ENCODE measurements at places on chromosomes 5 and 9.
A peak's percentile ranks its signal among the peaks of the same experiment; 100 is the strongest.

DNA sequence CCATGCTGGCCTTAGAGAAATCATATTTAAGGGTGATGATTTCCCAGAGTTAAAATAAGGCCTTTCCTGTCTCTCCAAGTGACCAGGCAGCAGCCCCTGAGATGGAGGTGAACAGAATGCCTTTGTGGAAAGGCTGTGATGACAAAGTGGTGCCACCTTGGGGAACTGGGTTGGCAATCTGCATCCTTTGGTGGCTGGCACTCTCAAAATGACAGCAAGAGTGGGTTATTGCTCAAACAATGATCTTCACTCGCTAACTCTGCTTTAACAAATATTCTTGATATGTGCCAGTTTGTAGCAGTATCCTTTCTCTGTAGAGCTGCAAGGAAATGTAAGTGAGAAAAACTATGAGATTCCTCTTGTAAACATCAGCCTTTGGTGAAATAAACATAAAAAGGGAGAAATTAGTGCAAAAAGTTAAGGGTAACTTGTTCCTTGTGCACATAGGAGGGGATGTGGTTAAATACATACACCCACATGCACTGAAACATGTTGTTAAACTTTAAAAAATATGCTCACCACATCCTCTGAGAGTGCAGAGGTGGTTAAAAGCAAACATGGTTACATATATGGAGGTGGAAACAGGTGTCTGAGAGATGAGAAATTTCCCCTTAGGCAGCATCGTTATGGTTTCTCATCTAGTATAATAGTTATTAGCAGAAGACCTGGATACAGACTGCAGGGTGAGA, 373.4 kb upstream of the CTNND2 start:
- H3K27ac ChIP-seq: no peak overlapping the region
- no peaks in the 10 kb centered on the region for H3K4me1 ChIP-seq
- no peaks in the 10 kb centered on the region for H3K27me3 ChIP-seq
- DNase-seq: no peak
- H3K4me3 ChIP-seq: no peak overlapping the region

DNA sequence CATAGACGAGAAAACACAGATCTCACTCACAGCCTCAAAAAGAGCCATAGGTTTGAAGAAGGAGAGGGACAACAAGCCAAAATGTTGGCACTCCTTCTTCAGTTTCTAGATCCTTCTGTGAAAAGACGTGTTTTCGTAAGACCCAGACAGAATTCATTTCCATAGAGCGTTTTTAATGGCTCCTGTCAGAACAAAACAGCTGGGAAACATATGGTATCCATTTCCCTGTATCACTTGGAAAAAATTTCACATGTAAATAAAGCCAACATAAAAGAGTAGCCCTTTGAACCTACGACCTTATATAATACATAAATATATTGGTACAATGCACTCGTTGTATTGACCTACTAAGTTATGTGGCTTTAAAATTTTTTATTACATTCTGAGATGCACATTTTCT, 108.1 kb downstream of the SNCAIP start:
- H3K4me1 ChIP-seq: no peaks in the 10 kb centered on the region
- no peak for DNase-seq
- H3K36me3 ChIP-seq: no peaks in the 10 kb centered on the region
- no peak overlapping the region for H3K27ac ChIP-seq

DNA sequence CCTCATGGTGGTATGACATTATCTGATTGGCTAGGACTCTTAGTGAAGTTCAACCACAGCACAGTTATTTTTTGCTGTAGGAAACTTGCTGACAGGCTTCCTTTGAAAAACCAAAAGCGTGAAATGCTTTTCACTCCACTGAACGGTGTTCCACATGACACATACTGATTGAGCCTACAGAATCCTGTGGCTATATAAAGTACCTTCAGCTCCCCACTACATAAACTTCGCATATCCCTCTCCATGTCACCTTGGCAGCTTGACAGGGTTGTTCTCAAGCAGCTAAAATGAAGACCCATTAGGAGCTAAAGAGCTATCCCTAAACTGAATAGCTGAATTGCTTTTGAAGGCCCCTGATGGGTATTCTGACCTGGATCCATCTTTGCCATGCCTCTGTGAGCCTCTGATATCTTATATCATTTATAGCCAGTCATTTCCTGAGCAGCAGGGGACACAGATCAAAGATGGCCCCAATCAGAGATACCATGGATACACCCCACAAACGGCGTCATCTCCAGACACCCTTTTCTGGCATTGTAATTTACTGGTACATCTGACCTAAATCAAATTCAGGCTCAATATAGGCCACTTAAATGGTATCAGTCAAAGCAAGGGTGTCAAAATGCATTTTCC, 91.5 kb downstream of the APBA1 start:
- no peak for DNase-seq
- no peak overlapping the region for H3K27ac ChIP-seq
- no peak overlapping the region for H3K4me3 ChIP-seq
- H3K36me3 ChIP-seq: no peaks in the 10 kb centered on the region
- H3K27me3 ChIP-seq: peaks cover 4% of the 10 kb centered on the region
- peaks cover 9% of the 10 kb centered on the region for H3K4me1 ChIP-seq

DNA sequence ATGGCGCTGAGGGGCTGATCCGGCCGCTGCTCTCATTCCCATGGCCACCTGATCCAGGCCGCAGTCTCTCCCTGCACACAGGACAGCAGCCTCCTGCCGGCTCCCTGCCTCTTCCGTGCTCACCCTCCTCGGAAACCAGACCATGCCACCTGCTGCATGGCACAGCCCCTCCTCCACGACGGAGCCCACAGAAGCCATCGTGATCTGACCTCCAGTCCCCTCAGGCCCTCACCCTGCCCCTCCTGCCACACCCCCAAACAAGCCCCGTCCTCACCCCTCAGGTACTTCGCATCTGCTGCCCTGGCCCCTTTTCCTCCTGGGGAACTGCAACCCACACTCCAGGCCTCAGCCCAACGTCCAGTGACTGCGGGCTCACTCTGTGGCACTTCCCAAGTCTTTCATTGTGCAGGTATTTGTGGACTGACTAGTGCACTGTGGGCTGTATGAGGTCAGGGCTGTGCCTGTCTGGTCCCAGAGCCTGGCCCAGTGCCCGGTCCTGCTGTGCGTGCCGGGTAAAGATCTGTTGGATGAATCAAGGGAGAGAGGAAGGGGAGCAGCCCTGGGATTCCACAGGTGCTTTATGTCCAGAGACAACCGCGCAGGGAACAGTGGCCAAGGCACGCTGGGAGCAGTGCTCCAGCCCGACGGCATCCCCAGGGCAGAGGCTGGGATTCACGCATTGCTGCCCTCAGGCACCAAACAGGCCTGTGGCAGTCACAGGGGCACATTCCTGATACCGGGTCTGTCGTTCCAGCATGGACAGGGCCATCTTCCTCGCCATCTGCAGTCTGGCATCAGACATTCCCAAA, 86.1 kb downstream of the ADAMTS2 start:
- H3K4me1 ChIP-seq: no peaks in the 10 kb centered on the region
- H3K36me3 ChIP-seq: no peaks in the 10 kb centered on the region
- no peak overlapping the region for H3K27ac ChIP-seq
- H3K27me3 ChIP-seq: peaks cover 16% of the 10 kb centered on the region
- DNase-seq: no peak

DNA sequence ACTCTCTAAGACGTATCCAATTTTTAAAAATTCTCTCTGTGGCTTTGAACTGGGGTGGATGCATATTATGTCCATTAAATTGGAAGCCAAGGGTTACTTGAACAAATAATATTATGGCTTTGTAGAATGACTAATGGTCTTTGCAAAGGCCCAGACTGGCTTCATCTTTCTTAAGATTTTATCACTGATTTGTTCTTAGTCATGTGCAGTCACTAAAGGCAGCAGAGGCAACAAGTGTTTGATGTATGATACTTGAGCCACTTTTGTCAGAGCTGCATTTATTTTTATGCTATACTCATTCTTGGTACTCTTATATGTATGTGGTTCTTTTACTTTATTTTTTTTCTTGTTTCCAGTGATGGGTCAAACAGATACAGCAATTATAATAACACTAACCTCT, 152.2 kb downstream of the NR2F1-AS1 start:
- no peaks in the 10 kb centered on the region for H3K36me3 ChIP-seq
- no peak overlapping the region for H3K4me3 ChIP-seq
- no peak overlapping the region for H3K27ac ChIP-seq

- peaks cover 2% of the 10 kb centered on the region for H3K36me3 ChIP-seq
- H3K27me3 ChIP-seq: peaks cover 77% of the 10 kb centered on the region
- DNase-seq: no peak
- H3K27ac ChIP-seq: peak overlapping the region; percentile 93
- H3K4me1 ChIP-seq: peaks cover 29% of the 10 kb centered on the region
Measured at GRCh38 chr9:21974343-21974721, 19.9 kb downstream of the CDKN2A start.

- H3K27me3 ChIP-seq: no peaks in the 10 kb centered on the region
- no peak for DNase-seq
- peaks cover 11% of the 10 kb centered on the region for H3K4me1 ChIP-seq
- no peak overlapping the region for H3K4me3 ChIP-seq
- no peak overlapping the region for H3K27ac ChIP-seq
Measured at GRCh38 chr5:16794269-16794913, 141.7 kb downstream of the MYO10 start.

DNA sequence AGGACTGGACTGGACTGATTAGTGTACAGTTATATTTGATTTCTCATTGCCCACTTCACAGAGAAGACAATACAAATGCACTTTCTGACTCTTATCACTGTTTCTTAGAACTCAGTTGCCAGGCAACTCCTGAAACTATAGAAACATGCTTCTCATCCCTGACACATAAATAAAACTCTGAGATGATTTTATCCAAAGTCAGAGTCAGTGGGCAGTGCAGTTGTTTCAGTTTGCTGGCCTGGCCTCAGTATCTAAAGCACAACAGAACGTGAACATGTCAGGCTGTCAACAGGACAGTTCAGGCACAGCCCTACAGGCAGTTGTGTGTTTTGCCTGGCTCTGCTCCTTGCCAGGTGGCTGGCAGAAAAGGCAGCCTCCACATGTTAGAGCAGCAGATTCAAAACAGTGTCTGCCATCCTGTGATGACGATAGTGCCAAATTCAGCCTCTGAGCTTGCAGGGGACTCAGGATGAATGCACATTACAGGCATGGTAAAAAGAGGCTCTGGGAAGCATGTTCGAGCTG, 65.1 kb upstream of the CCDC152 start:
- no peak overlapping the region for H3K4me3 ChIP-seq
- DNase-seq: no peak

DNA sequence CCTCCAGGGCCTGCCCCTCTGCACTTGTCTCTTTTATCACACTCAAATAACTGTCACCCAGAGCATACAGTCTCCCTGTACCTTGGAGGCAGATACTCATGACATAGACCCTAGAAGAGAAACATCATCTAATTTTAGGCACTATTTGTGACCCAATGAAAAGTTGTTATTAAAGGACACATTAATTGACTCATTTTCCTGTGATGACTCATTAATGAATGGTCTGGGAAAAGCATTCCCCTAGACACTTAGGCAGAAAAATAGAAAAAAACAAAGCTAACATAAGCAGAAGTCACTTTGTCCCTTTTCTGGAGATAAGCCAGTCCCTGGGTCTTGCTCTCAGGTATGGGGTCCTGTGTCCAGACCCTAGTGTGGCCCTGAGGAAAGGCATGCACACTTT, 15.0 kb downstream of the TRPC7 start:
- H3K4me3 ChIP-seq: no peak overlapping the region
- H3K27me3 ChIP-seq: no peaks in the 10 kb centered on the region
- no peak overlapping the region for H3K27ac ChIP-seq
- no peak for DNase-seq

GRCh38 chr9:78938821-78939220, 632.9 kb upstream of the TLE4 start:
- no peak overlapping the region for H3K4me3 ChIP-seq
- no peaks in the 10 kb centered on the region for H3K27me3 ChIP-seq
- DNase-seq: no peak
- no peak overlapping the region for H3K27ac ChIP-seq
- no peaks in the 10 kb centered on the region for H3K36me3 ChIP-seq

DNA sequence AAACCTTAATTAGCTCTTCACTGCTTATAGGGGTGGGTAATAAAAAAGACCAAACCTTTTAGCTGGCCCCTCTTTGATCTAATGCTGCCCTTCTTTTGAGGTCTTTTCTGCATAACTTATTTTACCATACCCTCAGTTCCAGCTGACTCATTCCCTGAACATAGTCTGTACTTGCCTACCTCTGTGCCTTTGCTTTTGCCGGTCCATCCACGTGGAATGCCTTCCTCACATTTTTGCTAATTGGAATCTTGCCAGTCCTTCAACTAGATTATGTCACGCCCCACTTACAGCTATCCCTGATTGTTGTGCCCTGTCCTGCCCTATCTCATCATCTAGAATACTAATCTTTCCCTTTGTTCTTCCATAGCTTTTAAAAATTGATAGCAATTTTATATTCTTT, 44.2 kb downstream of the FAF2 start:
- peaks cover 23% of the 10 kb centered on the region for H3K36me3 ChIP-seq
- peak overlapping the region; percentile 21 for H3K27ac ChIP-seq
- no peaks in the 10 kb centered on the region for H3K27me3 ChIP-seq
- H3K4me3 ChIP-seq: no peak overlapping the region
- DNase-seq: no peak
- H3K4me1 ChIP-seq: no peaks in the 10 kb centered on the region

DNA sequence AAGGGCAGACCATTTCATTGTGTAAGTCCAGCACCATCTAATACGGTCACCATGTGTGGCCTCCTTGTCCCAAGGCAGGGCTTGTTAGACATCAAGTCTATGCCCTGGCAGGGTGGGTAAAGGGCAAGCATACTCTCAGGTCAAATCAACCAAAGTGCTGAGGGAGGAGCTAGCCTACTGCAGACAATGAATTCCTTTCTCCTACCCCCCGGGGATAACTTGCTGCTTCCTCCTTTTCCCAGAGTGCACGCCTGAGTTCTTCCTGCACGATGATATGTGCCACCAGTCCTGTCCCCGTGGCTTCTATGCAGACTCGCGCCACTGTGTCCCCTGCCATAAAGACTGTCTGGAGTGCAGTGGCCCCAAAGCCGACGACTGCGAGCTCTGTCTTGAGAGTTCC, 71.4 kb downstream of the RFK start:
- no peak overlapping the region for H3K27ac ChIP-seq
- no peaks in the 10 kb centered on the region for H3K36me3 ChIP-seq
- H3K27me3 ChIP-seq: peaks cover 18% of the 10 kb centered on the region
- DNase-seq: no peak
- H3K4me3 ChIP-seq: no peak overlapping the region

DNA sequence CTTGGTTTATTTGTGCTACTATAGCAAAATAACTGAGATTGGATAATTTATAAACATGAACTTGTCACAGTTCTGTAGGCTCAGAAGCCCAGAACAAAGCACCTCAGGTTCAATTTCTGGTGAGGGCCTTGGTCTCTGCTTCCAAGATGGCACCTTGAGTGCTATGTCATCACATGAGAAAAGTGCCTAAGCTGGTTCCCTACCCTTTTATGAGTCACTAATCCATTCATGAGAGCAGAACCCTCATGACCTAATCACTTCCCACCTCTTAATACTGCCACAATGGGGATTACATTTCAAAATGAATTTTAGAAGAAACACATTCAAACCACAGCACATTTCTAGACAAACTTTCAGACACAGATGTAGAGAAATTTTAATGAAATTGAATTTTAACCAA, 98.2 kb upstream of the PRSS3 start:
- H3K4me1 ChIP-seq: no peaks in the 10 kb centered on the region
- no peak overlapping the region for H3K4me3 ChIP-seq
- H3K27me3 ChIP-seq: peaks cover 30% of the 10 kb centered on the region
- no peak for DNase-seq
- H3K36me3 ChIP-seq: no peaks in the 10 kb centered on the region

Data from stimulated activated naive B cell treated with anti-CD40 and anti-IgM and Interleukin-4, amounts not matched to agents 10 μg/mL and 1 μg/mL and 100 μg/mL, for 72 hours (primary cell).